ENCODE measurements at places on chromosomes 16 and 17.

DNA sequence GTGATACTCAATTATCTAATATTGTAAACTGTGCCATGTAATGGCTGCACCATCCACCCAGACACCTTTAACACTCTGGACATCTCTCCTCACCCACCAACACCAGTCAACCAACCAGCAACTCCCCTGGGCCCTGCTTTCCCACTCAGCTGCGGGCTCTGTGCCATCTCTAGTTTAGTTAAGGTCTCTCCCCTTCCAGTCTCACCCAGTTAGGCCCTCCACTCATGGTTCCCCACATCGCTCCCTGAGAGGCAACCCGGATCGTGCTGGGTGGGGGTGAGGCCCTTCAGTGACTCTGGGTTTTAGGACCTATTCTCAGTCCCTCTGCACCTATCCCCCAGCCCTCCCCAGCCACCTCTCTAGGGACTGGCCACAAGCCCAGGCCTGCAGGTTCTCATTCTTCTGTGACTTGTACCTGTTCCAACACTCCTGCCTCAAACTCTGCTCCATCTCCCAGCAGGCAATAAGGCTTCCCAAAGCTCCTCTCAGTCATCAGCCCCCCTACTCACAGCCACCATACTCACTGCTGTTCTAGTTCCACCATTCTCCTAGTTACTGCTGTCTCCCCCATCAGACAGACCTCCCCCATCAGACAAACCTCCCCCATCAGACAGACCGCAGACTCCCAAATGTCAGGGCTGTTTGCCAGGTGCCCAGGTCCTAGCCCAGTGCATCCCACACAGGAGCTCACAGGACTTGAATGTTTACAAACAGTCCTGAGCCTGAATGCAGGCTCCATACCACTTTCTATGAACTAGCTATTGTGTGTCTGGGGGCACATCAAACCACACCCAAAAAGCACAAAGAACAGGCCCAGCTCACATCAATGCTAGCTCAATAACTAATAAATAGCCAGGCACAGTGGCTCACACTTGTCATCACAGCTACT, 2.6 kb downstream of the TK2 start:
- no peak for DNase-seq

- no peak for DNase-seq
These were observed 1.6 kb upstream of the EFTUD2 start for GRCh38 chr17:44900894-44901293.

- no peak for DNase-seq
These were observed 1.1 kb upstream of the KIFC3 start for GRCh38 chr16:57803134-57803990.

GRCh38 chr17:74682471-74683190, 30.1 kb downstream of the CD300LF start:
- DNase-seq = no peak

DNA sequence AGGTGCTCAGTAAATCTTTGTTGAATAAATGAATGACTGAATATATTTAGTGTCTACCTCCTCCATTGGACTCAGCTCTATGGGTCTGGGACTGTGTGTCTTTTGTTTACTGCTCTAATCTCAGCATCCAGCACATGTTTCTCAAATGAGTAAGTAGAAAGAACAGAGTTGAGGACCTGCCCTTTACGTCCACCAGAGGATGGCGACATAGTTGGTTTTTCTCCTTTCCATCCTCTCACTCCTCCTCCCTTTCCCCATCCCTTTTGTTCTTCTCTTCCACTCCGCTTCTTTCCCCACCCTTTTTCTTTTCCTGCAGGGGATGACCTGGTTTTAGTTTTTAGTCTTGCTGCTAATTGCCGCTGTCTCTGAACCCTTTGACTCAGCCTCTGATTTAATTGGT, 12.1 kb upstream of the CHP2 start:
- DNase-seq = no peak

- no peak for DNase-seq
These were observed at the start of gene STAC2 for GRCh38 chr17:39225308-39225958. Gene STAC2, minus strand, starts transcription at chr17:39225945. Its CDS starts 443 bp downstream, at chr17:39225502.

GRCh38 chr16:2482708-2483534, 8.0 kb downstream of the TBC1D24 start:
- no peak for DNase-seq

GRCh38 chr17:5762191-5762590, 177.9 kb upstream of the NLRP1 start:
- DNase-seq = no peak

All from activated gamma-delta T cell treated with anti-CD3 and anti-CD28 coated beads, Interleukin-2, amount 50 U/mL, for 16 hours (primary cell).